ENCODE measurements at places on chromosomes 7 and 10.

GRCh38 chr7:148975896-148976295 is 52.4 kb downstream of the PDIA4 start:
- DNase-seq = no peak

DNA sequence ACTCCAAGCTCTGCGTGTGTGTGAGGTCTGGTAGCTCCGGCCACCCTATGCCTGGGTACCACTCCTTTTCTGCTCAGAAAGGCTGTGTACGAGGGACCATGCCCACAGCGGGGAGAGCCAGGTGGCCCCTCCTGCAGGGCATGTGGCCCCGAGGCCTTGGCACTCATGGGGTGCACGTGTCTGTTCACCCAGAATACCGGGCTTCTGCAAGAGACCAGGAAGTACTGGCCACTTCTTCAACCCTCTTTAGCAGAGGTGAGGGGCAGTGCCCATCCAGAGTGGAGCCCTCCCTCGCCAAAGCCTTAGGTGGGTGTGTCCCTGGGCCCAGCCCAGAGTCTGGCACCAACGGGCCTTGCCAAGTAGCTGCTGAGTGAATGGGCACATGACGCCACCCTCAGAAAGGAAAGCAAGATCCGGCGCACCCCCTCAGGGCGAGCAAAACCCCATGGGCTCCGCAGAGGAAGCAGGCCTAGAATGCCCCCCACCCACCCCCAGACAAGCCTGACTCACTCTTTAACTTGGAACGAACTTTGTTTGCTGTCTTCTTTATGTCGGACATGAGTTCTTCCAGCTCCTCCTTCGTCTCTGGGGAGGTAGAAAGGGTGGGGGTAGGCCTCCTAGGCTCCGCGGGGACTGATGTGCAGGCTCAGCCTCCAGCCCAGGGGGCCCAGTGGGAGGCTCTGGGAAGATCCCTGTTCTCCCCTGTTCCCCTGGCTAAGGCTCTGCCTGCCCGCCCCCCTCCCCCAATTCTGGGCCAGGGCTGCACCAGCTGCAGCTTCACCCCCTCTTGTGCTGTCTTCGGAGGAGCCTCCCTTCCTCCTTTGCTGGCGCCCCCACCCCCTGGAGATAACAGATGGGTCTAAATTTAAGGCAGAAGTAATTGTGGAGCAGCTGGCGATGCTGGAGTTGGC is 14.6 kb downstream of the STX1A start:
- peak; percentile 55 for DNase-seq

DNA sequence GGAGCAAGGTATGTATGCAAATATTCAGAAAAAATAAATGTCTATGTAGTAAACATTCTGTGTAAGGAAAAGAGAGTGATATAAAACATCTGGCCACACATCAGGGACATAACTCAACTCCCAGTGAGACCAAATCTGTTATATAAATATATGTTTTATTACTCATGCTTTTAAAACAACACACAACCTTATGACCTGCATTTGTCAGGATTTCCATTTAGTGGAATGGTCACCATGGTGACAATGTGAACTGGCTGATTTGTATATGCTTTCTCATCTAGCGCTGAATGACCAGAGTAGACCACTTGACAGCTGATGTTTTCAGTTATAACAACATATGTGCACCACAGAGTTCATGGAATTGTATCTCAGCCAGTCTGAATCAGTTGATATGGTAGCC is 551.7 kb downstream of the HTR7 start:
- peak; percentile 90 for DNase-seq

DNA sequence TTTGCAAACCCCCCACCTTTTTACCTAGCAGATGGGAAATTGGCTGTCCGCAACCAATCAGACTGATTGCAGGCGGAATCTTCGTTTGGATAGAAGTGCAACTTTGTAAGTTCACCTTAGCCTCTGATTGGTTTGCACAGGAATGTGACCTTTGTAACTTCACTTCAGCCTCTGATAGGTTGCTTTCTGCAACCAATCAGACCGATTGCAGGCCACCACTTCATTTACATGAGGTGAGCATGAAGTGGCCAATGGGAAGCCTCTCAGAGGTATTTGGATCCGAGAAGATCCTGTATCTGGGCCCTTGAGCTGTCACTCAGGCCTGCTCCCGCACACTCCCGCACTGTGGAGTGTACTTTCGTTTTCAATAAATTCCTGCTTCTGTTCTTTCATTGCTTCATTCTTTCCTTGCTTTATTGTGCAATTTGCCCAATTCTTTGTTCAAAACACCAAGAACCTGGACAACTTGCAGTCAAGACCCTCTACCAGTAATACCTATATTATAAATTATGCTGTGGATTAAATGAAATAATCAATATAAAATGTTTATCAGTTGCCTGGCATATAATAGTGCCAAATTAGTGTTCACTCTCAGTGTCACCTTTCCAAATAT is 491.4 kb downstream of the PLXNA4 start:
- DNase-seq = peak; percentile 28

DNA sequence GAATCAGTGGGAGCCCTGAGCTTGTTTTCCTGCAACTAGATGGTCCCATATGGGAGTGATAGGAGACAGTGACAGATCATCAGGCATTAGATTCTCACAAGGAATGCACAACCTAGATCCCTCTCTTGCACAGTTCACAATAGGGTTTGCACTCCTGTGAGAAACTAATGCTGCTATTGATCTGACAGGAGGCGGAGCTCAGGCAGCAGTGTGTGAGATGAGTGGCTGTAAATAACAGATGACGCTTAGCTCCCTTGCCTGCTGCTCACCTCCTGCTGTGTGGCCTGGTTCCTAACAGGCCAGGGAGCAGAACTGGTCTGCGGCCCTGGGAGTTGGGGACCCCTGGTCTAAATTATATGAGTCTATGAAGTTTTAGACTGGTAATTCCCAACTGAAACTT is 3.9 kb downstream of the MIOS start:
- no peak for DNase-seq

DNA sequence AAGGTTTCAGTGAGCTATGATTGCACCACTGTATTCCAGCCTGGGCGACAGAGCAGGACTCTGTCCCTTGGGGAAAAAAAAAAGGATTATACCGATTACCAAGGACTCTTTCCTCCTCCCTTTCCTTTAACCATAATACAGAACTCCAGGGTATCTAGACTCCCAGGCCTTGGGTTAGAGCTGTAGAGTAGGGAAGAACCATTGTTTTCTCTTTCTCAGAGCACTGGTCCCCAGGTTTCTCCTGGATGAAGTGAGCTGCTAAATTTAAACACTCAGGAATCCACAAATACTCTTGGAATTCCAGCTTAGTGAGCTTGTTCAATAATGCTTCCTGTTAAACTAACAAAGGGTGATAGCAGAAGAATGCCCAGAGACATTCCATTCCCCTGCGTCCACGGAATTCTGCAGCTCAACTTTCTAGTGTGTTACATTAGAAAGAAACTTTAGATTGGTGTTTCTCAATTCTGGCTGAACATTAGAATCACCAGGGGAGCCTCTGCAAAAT is 14.6 kb upstream of the RPEL1 start:
- DNase-seq = peak; percentile 98

DNA sequence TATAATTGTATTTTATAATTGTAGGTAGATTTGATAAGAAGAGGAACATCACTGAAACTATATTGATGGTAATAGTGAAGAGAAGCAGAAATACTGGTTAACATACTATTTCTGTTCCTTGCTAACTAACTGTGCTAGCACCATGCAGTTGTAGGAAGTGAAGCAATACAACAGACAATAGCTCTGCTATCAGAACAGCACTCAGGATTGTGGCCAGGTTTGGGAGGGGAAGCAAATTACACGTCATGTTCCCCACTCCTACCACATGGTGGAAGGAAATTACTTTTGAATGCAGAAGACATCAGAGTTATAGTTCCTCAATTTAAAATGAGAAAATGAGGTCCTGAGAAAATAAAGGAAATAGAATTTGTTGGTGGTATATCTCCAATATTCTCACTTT is 151.1 kb downstream of the DGKB start:
- peak; percentile 90 for DNase-seq

GRCh38 chr7:44108768-44109750 is 4.9 kb downstream of the AEBP1 start:
- DNase-seq = no peak

DNA sequence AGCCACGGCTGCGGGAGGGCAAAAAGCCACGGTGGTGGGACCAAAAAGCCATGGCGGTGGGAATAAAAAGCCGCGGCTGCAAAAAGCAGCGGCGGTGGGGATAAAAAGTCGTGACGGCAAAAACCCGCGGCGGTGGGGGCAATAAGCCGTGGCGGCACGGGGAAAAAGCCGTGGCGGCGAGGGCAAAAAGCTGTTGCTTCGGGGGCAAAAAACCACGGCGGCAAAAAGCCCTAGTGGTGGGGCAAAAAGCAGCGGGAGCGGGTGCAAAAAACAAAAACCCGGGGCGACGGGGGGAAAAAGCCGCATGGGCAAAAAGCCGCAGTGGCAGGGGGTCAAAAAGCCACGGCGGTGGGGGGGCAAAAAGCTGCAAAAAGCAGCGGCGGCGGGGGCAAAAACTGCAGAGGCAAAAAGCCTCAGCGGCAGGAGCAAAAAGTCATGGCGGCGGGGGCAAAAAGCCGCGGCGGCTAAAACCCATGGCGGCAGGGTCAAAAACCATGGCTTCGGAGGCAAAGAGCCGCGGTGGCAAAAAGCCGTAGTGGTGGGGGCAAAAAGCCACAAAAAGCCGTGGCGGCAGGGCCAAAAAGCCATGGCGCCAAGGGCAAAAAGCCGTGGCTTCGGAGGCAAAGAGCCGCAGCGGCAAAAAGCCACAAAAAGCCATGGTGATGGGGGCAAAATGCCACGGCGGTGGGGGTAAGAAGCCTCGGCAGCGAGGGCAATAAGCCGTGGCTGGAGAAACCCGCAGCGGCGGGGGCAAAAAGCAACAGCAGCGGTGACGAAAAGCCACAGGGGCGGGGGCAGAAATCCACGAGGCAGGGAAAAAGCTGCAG is 525.8 kb downstream of the ZNF33B start:
- no peak for DNase-seq

GRCh38 chr7:127769696-127770400 is 117.9 kb downstream of the SND1 start:
- peak; percentile 50 for DNase-seq

DNA sequence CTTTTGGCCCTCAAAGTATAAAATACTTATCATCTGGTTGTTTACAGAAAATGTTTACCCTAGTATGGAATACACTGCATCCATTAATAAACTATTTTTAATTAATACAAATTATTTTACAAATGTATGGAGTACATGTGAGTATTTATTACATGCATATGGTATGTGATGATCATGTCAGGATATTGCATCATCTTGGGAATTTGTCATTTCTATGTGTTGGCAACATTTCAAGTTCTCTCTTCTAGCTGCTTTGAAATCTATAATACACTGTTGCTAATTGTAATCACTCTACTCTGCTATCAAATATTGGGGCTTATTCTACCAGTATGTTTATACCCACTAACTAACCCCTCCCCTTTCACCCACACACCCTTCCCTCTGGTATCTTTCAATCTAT is 103.9 kb upstream of the THSD7A start:
- DNase-seq = peak; percentile 17

DNA sequence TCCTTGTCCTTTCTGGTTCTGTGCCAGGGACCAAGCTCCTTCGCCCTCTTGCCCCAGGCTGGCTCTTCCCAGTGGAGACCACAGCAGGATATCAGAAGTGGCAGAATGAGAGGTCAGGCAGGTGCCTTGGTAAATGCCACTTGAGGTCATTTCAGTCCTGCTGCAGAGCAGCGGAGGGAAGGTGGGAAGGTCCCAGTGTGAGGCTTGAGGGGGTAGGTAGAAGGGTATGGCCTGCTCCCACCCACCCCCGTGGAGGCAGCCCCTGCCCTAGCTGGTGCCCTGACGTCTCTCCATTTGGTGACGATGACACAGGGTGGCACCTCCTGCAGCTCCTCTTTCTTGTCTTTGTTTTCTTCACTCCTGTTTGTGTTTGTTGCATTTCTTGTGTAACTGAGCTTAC is 538.8 kb downstream of the TCERG1L start:
- no peak for DNase-seq

DNA sequence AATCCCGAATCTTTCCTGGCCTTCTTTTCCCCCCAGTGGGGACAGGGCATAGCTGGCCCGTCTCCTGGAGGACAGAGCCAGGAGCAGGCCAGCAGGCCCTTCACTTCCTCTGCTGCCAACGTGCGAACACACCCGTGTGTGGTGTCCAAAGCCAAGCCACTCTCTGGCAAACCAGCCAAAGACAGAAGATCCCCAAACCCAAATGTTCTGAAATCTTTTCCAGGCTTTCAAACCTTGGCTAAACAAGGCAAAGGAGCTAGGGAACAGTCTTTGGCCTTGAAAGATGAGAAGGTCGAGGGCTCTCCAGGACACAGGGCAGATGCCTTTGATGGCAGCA is 63.0 kb downstream of the PROSER2 start:
- DNase-seq = no peak

DNA sequence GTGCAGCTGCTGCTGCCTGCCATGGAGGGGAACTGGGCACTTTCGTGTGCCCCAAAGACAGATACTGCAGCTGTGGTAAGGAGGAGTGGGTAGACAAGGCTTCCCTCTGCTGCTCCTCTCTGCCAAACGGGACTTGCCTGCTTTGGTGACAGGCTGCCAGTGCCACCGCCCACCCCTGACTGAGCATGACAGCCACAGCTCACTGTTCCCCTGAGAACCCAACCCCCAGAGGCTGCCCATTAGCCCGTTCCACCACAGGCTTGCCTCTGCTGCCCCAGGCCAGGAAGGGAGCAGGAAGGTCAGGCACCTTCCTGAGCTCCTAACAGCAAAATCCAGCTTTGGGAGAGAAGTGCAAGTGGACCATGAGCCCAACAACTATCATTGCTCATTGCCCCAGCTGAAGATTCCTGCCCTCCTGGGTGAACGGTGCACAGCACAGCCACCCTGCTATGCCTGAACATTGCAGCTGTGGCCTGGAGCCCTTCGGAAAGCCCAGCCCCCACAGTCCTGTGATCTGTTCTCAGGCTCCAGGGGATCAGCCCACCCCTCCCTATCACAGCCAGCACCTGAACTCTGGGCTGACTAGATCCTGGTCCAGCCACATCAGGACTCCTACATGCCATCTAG is 58.7 kb upstream of the ANTXRL start:
- DNase-seq = no peak

DNA sequence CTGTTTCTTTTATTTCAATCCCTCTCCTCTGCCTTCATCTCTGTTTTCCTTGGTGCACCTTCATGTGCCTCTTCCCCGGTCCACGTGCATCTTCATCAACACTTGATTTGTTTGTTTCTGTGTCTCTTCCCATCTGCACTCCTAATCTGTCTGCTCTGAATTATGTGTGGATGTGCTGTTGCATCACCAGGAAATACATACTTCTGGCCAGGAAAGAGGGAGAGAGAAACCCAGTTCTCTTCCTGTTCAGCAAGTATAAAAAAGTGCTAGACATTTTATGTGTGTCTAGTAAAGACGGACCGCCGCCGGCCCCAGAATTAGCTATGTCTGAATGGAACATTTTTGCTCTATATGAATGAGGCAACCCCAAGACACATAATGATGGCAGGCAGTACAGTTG is 93.8 kb downstream of the CALD1 start:
- peak; percentile 76 for DNase-seq

Measured in fibroblast of pulmonary artery (primary cell).